ENCODE measurements at places on chromosomes 4 and X.

DNA sequence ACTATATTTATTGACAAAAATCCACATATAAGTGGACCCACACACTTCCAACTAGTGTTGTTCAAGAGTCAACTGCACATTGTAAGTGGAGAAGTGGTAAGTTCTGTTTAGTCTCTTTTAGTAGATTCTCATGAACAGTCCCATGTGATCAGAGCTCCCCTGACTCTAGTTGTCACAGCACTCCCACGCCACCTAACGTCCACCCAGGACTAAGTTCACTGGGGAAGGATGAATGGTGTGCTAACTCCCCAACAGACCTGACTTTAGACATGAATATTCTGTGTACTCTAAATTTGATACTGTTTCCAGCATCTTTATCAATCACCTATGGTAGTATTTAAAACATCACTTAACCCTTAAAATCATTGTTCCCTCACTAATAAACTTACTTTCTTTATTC is 59.8 kb downstream of the PACRGL start:
- no peak for DNase-seq

- DNase-seq = no peak
These were observed 22.8 kb upstream of the ANKRD17 start for GRCh38 chr4:73281396-73281795.

GRCh38 chrX:9816084-9816700 is 30.0 kb downstream of the SHROOM2 start:
- no peak for DNase-seq

DNA sequence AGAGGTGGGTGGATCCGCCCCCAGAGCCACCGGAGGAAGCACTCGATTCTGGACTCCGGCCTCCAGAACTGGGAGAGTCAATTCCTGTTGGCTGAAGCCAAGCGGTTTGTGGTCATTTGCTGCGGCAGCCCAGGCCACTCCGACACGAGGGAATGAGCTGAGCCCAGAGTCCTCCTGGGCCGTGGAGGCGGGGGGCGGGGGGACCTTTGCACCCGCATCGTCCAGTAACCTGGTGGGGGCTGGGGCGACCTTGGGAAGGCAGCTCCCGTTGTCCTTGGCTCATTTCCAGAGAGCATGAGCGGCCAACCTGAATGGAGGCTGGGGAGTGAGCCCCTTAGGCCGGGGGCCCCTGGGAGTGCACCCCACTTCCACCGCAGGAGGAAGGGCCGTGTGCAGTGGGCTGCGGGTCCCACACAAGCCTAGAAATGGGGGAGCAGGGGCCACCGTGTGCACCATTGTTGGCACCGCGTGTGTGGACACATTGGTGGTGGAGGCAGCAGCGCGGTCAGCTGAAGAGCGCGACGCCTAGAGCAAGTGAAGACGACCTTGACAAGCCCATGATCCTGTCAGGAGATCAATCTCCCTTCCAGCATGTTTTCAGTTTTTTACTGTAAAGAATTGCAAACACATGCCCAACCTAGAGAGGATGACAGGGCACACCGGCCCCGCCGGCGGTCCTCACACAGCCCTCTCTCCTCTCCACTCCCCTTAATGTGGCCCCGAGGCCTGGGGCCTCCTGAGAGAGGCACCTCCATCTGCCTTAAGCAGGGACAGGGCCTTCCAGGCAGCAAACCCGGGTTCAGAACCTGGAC is 19.9 kb upstream of the DUSP9 start:
- DNase-seq = no peak

- DNase-seq = no peak
These were observed 5.5 kb upstream of the HAUS3 start for GRCh38 chr4:2247128-2248043.

DNA sequence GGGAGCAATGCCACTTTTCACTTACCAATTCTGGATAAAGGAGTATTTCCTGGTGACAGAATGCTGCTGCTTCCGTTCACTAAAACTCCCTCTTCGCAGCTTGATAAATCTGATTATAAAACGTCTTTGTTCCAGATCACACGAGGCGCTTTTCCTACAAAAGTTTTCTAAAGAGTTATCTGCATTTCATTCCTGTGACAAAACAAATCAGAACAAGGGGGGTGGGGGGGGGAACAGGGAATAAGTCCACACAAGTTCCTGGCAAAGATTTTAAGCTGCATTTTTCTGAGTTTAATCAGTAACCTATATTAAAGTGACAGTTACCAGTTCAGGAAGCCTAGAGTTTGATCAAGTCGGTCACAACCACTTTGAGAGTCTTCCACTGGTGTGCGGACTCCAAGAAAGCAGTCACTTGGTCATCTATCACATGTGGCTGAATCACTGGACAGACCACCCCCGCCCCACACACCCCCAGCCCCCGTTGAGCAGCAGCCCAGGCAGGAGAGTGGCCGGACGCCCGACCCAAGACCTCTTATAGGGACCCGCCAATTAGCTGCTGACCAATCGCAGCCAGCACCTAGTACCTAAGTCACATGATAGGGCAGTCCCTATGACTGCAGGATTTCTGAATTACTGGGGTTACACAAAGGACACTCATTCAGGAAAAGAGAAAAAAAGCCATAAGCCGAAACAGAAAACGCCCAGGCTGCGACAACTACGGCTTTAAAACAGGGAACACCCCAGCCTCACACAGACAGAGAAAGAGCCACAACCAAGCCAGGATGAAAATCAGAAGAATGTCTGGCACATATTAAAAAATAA is 569.3 kb upstream of the DIPK2B start:
- peak; percentile 92 for DNase-seq

DNA sequence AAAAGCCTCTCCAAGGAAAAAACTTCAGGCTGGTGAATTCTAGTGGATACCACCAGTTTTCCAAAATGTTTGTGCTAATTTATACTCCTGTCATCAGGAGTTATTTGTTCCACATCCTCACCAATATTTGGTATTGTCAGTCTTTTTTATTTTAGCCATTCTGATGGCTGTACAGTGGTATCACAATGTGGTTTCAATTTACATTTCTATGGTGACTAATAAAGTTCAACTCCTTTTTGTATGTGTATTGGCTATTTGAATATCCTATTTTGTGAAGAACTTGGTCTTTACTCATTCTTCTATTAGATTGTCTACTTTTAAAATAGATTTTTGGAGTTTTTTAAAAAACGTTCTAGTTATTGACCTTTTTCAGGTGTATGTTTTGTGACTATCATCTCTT is 33.0 kb upstream of the FRAS1 start:
- DNase-seq = peak; percentile 15

GRCh38 chrX:40333344-40333743 is 235.6 kb upstream of the BCOR start:
- no peak for DNase-seq

GRCh38 chr4:24928708-24929107 is 15.9 kb upstream of the CCDC149 start:
- DNase-seq = no peak

GRCh38 chr4:123423819-123424218 is 27.2 kb downstream of the SPRY1 start:
- DNase-seq = no peak

DNA sequence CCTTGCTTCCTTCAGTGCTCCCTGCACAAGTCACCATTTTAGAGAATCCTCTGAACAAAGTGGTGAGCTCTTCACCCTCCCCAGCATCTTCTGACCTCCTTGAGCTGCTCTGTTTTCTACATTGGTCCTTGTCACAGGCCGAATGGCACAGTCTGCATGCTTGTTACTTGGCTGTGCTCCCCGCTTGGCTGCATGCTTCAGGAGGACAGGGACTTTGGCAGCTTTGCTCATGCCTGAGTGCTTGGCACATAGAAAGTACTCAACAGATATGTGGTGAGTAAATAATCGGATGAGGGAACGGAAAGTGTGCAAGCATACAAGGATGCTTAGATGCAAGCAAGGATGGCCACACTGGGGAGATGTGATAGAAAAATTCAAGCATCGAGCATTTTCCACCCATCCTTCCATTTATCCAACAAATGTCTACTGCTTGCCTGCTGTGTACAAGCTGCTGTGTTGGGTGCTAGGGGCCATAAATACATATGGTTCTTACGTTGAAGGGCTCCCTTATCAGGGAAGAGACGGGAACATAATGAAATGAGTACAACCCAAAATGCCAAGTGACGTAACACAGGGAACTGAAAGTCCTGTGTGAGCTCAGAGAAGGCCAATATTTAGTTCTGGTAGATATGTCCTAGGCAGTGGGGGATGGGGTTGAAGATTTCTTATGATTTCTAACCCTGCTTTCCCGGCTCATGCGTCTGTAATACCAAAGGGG is 31.2 kb downstream of the SLC2A9 start:
- DNase-seq = no peak

Measured in AG10803 (cell line).